ENCODE measurements at places on chromosomes 16 and 17.

DNA sequence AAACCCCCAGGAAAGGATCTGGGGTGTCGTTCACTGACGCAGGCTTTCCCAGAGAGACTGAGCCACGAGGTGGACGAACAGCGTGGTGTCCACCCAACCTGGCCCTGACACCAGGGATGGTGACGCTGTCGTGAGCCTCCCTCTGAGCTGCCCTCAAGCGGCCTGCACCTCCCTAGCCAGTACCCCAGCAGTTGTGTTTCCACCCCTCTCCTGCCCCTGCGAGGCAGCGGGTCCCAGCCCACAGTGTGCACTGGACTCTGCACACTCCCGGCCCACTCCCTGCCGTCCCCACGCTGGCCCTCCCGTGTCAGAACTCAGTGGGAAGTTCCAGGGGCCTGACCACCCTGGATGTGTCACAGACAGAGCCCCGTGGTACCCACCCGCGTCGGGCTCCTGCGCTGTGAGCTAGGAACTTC is 39.8 kb downstream of the CBFA2T3 start:
- no peak for DNase-seq

GRCh38 chr16:85898521-85899442 is at the start of gene IRF8:
Gene IRF8 (plus strand): TSS chr16:85899162. CDS start chr16:85903016, 3,854 bp downstream.
- DNase-seq, result peak; percentile 91

DNA sequence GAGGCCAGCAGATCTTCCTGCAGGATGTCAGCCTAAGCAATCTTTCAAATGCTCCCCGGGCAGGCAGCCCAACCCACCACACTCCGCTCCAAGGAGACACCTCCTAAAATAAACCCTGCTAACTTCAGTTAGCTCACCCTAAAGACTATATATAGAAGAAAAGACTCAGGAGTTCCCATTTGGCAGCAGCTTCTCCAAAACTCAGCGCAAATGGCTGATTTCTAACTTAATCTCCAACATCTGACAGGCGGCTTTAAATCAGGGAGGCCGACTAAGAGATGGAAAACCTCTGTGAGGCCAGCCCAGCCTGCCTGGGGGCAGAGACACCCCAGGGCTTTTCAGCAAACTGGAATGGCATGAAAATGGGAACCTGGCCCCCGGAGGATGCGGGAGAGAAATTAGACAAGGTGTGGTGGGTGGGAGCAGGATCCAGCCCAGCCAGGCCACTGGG is 91.6 kb downstream of the XYLT1 start:
- DNase-seq, result no peak

DNA sequence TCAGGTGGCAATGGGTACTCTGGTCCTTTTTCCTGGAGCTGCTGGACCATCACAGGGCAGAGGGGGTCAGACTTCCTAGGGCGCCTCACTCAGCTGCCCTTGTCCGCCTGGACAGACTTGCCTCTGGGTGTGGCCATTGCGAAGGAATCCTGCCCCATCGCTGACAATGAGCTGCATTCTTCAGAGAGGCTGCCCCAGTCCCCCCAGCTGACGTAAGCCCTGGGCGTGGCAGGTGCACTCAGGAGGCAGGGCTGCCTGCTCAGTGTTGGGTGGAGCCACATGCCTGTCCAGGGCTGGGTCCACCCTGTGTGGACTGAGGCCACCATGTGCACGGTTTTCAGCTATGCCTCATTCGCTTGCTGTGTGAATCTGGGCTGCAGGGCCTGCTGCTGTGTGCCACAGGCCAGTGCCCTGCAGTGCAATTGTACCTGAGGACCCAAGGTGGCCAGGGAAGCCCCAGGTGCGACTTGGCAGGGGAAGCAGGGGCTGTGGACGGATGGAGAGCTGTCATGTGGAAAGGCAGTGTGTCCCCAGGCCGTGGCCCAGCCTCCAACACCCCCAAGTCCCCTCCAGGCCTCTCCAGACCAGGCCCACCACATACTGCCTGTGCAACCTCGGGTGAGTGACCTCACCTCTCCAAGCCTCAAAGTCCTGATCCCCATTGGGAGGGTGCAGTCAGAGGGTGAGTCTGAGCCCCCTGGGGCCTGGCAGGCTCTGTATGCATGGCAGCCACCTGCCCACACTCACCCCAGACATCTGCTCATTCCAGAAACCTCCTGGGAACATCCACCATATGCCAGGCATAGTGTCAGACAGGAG is 14.0 kb upstream of the MPRIP start:
- DNase-seq, result peak; percentile 96

DNA sequence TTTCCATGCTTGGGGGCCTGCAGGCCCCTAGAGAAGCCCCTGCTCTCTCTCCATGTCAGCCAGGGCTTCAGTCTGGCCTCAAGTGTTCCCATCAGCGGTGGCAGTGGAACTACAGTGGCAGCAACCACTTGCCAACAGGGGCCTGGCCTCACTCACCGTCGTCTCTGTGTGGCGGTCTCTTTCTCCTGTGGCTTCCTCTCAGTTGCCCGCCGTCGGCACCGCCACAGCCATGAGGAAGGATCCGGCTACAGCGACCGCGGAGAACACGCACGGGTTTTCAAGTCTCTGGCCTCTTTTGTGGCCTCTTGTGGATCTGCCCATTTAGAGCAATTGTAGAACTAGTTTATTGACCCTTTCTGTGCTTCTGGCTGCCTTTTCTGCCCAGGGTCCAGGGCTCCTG is 8.5 kb downstream of the ARMC7 start:
- no peak for DNase-seq

DNA sequence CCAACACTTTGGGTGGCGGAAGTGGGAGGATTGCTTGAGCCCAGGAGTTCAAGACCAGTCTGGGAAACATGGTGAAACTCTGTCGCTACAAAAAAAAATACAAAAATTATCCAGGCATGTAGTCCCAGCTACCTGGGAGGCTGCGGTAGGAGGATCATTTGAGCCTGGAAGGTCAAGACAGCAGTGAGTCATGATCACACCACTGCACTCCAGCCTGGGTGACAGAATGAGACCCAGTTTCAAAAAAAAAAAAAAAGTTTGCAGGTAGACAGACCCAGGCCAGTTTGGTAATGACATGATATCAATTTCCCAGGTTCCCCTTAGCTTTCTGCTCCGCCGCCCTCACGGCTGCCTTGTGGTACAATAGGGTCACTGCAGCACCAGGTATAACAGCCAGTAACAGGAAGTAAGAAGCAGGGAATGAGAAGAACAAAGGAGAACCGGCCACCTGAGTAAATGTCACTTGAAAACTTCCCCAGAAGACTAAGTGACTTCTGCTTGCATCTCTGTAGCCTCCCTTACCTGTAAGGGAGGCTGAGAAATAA is 201.2 kb upstream of the HSBP1 start:
- DNase-seq, result peak; percentile 32

DNA sequence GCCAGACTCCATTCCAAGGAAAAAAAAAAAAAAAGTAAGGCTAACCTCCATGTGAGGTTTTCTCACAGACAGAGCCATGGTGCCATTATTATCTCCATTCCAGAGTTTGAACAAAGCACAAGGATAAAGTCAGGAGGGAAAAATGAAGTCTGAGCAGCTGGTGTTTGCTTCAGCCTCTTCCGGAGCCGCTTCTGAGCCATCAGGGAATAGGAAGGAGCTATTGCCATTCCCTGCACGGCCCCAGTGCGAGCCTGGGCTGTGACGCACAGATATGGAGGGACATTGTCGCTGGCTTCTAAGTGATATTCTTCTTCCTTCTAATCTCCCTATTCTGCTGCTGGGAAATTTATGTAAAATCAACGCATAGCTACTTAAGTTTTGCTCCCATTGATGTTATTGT is 69.5 kb upstream of the PIRT start:
- DNase-seq, result no peak

- no peak for DNase-seq
These were observed 16.6 kb upstream of the ADORA2B start for GRCh38 chr17:15928286-15928785.

All from urothelium cell line (cell line).